ENCODE measurements at places on chromosomes 13 and 19. TPM values are rescaled to one million over a fixed set of nuclear protein-coding genes. Genes with fewer than 3 reads are reported as not detected.

LAIR1 gene
- total RNA-seq = not detected

ZNF28 gene
- 15.8 TPM for total RNA-seq

ERVV-1 gene
- not detected for total RNA-seq

MIR17HG gene
- 0.67 TPM for total RNA-seq

SIGLECL1 gene
- total RNA-seq = 52.0 TPM

AMH gene
- total RNA-seq = 3.0 TPM

GRCh38 chr13:38819053-38819452 lies 132.2 kb downstream of the FREM2 start:
- no peak for DNase-seq

DNA sequence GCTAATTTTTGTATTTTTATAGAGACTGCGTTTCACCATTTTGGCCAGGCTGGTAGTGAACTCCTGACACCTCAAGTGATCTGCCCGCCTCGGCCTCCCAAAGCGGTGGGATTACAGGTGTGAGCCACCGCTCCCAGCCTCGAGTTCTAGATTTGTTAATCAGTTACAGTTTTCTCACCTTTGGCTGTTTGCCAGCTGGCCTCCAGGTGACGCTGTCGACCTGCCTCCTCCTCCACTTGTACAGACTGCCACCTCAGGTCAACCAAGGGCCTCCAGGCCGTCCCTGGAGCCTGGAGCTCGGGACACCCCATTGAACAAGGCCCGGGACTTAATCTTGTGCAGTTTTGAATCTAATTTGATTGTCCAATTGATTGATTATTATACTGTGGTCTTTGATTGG lies 45.5 kb downstream of the IER2 start:
- no peak for DNase-seq

DNA sequence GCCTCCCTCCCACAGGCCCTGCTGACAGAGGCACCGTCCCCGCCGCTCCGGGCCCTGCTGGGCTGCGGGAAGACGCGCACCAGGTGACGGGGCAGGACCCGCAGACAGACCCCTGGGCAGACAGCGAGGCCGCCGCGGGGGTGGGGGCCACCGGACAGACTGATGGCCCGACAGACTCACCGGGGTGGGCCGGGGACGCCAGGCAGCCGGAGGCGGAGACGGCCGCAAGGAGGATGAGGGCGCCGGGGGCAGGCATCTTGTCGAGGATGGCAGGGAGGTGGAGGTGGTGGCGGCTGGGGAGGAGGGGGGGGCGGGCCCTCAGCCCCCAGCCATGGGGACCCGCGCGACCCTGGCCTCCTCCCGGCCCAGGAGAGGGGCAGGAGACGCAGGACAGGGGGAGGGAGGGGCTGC lies 309 bp downstream of the LMTK3 start:
- DNase-seq = no peak

- DNase-seq = no peak
Observed at GRCh38 chr13:103006641-103007426, 59.4 kb downstream of the SLC10A2 start.

DNA sequence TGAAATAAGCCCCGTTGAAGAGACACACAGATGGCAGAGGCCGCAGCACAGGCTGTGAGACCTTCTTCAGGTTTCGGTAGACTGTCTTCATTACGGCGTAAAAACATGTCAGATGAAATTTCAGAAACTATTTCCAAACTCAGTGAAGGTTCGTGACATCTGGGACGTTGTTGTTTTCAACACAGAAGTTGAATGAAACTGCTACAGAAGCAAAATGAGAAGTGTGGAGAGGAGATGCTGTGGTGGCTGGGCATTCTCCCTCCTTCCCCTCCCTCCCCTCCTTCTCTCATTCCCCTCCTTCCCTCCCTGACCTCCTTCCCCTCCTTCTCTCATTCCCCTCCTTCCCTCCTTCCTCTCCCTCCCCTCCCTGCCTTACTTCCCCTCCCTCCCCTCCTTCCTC lies 113.6 kb downstream of the ATP11A start:
- no peak for DNase-seq

- no peak for DNase-seq
Observed at GRCh38 chr13:106494936-106495335, 40.5 kb downstream of the EFNB2 start.

DNA sequence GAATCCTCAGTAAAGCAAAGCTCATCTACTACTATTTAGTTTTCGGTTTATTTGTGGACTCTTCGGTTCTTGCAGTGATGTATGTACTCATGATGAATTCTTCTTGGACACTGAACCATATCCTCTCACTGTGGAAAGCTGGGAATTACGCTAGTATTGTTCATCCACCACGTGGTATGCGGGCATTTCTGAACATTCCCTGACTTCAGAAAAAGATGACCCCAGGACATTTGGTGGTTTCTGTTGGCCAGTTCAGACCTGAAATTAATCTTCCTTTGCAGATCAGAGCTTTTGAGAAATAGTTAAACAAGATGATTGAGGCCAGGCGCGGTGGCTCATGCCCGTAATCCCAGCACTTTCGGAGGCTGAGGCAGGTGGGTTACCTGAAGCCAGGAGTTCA lies 25.3 kb upstream of the FBN3 start:
- DNase-seq = peak; percentile 93

- DNase-seq = no peak
Observed at GRCh38 chr13:111184458-111185401, 69.6 kb downstream of the ARHGEF7 start.

DNA sequence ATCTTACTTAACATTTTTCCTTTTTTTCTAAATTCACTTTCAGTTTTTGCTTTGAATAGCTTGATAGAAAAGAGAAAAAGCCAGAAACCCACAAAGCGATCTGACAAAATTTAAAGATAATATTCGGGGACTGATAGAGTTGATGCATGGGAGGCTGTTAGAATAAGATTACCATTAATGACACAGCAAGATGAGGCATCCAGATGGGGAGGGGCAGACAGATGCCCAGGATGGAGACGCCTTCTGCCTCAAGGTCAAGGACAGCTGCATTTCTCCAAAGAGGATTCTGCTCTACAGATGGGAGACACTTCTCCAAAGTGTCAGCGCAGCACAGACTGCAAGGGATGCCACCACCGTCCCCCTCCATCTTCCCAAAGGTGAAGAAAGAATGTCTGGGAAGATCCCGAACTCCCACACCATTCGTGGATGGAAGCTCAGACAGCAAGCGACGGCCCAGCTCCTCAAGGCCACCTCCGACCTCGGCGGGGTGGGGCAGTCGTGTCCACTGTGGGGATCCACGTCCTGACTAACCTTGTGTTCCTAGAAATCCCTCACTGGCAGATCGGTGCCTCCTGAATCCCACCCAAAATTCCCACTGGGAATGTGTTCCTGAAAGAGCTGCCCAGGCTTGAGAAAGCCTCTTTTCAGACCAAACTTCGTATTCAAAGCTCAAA lies 32.9 kb downstream of the NAXD start:
- DNase-seq = no peak

- no peak for DNase-seq
Observed at GRCh38 chr13:26236296-26236695, 14.2 kb upstream of the RNF6 start.
